ENCODE measurements at places on chromosomes 12 and 14.

- H3K4me1 ChIP-seq: peaks cover 26% of the 10 kb centered on the region
- DNase-seq: no peak
- no peak overlapping the region for H3K27ac ChIP-seq
- H3K27me3 ChIP-seq: peaks cover 10% of the 10 kb centered on the region
- no peak overlapping the region for H3K4me3 ChIP-seq
- no peaks in the 10 kb centered on the region for H3K36me3 ChIP-seq
Observed at GRCh38 chr12:26120561-26121274, 4.1 kb downstream of the BHLHE41 start.

- no peak for DNase-seq
- H3K27me3 ChIP-seq: no peaks in the 10 kb centered on the region
- peaks cover 12% of the 10 kb centered on the region for H3K36me3 ChIP-seq
- peaks cover 12% of the 10 kb centered on the region for H3K4me1 ChIP-seq
- peak overlapping the region; percentile 7 for H3K4me3 ChIP-seq
Observed at GRCh38 chr12:93573552-93574223, 1.2 kb downstream of the SOCS2 start.

DNA sequence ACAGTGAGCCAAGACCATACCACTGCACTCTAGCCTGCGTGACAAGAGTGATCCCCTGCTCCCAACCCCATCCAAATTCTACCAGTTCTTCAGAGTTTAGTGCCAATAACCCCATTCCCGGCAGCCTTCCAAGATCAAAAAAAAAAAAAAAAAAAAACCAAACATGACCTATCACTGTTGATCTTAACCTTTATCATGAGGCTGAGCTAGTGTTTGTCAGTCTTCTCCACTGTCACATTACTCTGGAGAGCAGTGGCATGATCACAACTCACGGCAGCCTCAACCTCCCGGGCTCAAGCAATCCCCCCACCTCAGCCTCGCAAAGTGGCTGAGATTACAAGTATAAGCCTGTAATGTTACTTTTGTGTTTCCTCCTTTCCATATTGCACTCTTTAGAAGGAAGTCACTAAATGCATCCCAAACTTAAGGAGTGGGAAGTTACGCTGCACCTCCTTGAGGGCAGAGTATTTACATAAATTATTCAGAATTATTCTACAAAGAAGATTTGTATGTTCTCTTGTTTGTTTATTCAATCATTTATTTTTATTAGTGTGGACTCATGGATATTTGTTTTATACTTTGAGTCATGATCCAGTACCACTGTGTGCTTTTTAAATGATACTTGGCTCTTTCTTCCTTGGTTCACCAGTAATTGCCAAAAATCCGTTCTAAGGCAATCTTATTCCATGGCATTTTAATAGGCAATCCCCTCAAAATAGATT is 31.5 kb upstream of the FAM222A start:
- H3K27me3 ChIP-seq: peaks cover 20% of the 10 kb centered on the region
- no peaks in the 10 kb centered on the region for H3K36me3 ChIP-seq
- no peaks in the 10 kb centered on the region for H3K4me1 ChIP-seq
- DNase-seq: no peak
- H3K4me3 ChIP-seq: no peak overlapping the region

DNA sequence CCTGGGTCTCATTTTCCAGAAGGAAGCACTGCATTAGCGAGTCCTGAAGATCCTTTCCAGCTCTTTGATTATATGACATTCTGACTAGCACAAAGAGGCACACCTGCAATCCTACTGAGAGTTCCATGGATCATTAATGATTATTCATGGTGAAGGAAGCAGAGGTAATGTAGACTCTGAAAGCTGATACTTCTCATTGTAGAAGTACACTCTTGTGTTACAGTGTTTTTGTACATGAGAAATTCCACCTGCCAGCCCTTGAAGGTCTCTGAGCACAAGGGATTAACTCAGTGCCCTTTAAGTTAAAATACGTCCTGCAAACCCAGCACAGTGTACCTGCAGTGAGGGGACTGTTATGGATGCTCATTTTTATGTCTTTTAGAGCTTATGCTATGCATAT is 558.8 kb upstream of the FBXO33 start:
- no peak for DNase-seq
- no peaks in the 10 kb centered on the region for H3K27me3 ChIP-seq
- H3K4me1 ChIP-seq: no peaks in the 10 kb centered on the region
- no peak overlapping the region for H3K27ac ChIP-seq
- H3K36me3 ChIP-seq: no peaks in the 10 kb centered on the region

DNA sequence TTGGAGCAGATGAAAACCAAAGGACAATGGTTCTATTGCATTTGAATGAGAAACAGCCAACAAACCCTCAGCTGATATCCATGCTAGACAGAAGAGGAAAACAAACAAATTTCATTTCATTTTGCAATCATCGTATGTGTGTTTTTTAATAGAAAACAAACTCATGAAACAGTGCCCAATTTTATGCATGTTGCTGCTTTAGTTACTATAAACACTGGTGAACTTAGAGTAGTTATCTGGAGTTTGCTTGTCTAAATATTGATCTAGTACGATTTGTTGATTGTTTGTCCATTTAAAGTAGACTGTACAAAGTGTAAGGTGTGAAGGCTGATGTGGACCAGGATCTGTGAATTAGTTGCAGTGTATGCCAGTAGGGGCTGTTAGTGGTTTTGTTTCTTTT is 166.6 kb downstream of the KITLG start:
- peaks cover 7% of the 10 kb centered on the region for H3K4me1 ChIP-seq
- DNase-seq: no peak
- H3K36me3 ChIP-seq: no peaks in the 10 kb centered on the region
- H3K27ac ChIP-seq: no peak overlapping the region

DNA sequence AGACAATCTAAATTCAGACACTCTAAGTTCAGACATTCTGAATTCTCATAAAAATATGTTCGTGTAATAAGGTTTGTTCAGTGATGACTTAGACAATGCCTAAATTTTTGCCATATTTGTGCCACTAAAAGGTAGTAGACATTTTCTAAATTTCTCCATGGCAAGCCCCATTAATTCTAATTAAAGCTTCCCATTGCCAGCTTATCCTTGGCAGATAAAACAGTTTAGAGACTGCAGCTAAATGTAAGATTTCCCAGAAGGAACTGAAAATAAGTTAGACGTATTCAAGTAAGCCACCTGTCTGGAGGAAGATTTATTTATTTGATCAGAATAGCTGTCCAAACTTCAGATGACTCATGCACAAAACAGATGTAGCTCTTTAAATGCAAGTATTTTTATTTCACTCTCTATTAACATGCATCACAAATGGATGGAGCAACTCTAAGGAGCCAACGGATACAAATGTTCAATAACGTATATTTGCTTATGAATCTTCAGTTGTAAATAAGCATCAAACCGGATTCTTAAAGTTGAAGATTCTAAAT is 130.4 kb downstream of the SLC2A13 start:
- H3K4me1 ChIP-seq: no peaks in the 10 kb centered on the region
- H3K36me3 ChIP-seq: no peaks in the 10 kb centered on the region
- DNase-seq: no peak
- no peak overlapping the region for H3K4me3 ChIP-seq
